ENCODE measurements at places on chromosomes 2 and 18.

DNA sequence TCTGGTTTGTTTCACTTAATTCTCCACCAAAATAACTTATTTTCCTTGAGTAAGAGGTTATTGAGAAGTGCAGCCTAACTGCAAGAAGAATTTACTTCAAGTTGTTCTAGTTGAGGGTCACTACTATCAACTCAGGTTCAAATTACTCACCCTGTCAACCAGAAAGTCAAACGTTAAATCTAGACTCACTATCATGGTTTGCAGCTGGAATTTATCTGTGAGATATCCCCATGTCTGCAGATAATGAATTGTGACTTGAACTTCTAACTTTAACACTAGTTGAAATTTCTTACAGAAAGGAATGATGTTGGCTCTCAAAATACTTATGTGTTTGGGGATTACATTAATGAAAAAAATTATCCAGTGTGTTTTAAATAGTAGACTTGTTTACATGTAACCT, 1145.7 kb upstream of the NXPH2 start:
- no peak for DNase-seq

DNA sequence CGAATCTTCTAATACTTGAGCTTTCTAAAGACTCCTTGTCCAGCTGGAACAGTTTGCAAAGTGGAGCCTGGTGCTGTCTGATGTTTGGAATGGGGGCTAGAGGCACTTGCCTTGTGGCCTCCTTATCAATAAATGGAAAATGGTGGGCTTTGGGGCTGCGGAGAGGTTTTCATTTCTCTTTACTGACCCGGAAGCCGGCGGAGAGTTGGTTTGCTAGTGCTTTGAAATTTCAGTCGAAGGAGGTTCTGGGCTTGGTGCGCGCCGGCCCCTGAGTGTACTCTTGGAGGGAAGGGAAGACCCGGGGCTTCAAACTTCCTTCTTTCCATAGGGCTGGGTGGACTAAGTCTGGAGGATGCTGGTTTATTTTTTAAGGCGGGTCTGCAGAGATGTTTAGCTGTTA, 714 bp downstream of the RPIA start:
- DNase-seq = no peak

DNA sequence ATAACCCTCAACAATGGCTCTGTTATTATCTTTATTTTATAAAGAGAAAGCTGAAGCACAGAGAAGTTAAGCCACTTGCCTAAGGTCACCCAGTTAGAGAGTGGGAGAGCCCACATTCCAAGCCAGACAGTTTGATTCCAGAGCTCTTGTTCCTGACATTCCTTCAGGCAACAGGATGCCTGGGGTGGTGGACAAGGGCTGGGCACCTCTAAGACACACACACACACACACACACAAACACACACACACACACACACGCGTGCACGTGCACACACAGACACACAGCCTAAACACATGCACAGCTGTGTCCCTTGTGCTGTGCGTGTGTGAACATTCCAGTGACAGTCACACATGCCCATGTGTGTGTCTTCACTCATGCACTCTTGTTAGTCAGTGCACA, 26.4 kb downstream of the CELF4 start:
- DNase-seq = no peak

GRCh38 chr18:48834413-48835031, 116.2 kb downstream of the SMAD7 start:
- no peak for DNase-seq

- DNase-seq = no peak
These were observed 106.8 kb upstream of the GALNT5 start for GRCh38 chr2:157150747-157151146.

DNA sequence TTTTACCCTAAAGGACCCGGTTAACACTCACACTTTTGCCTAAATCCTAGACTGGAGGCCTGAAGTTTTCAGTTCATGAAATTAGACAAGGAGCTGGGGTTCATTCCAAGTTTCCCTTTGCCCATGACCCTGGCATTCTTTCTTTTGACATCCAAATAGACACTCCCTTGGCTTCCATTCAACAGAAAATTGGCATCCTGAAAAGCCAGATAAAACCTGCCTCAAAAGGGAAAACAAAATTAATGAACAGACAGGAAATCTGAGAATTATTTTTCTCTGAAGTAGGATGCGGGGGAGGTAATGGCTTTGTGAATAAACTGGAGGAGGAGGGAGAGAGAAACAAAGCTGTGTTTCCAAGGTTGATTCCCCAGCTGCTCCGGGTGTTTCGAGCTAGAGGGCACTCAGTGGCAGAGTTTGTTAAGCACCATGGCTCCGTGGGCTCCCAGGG, 41.0 kb downstream of the SPP2 start:
- no peak for DNase-seq

DNA sequence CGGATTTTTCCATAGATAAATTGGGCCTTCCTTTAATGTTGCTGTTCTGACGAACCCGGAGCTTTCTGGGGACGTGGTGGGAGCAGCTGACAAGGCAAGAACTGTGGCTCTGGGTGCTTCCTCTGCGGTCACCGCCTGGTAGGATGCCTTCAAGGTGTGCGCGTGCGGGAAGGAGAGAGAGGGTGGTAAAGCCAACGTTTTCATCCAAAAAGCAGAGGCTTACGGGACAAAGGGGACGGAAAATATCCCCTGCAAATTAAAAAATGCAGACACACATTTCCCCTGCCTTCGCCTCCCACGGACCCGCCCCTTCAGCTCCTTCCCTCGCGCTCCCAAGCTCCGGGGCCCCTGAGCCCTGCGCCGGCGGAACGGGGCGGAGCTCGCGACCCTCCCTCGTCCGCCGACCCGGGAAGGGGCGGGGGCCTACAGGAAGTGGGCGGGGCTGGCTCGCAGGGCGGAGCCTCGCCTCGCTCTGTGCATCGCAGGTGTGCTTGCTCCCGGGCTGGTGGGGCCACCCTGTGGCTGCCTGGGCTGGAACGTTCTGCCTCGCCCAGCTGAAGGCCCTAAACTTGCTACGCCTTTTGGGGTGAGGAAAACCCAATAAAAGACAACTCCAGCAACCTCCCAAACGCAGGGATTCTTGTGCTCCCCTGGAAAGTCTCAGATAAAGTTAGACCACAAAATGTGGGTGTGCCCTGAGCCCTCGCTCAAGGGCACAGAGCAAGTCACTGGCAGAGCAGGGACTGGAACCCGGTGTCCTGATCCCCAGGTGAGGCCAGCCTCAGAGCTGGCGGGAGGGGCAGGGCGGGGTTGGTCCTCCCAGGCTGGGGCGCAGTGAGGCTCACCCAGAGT, 25.4 kb upstream of the SLC66A3 start:
- peak; percentile 81 for DNase-seq

GRCh38 chr2:44941551-44942234, at the start of gene SIX3:
TSS of gene SIX3 (plus strand) at chr2:44941702. CDS start at chr2:44942105, 403 bp downstream.
- DNase-seq = no peak

DNA sequence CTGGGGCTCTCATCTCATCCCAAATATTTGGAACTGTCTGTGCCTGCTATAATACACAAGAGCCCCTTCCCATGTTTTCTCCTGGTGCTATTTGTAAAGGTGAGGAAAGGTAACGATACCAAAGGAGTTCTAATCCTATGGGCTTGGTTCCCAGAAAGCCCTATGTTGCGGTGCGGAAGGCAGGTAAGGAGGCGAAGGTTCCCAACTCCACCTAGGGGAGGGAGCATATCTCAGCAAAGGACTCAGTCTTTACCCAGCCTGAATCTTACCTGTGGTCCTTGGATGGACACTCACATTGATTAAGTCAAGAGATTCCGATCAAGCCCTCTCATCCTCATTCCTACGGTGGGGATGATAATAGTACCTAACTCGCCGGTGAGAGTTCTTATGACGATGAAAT, 140.1 kb downstream of the BCL2 start:
- DNase-seq = no peak

DNA sequence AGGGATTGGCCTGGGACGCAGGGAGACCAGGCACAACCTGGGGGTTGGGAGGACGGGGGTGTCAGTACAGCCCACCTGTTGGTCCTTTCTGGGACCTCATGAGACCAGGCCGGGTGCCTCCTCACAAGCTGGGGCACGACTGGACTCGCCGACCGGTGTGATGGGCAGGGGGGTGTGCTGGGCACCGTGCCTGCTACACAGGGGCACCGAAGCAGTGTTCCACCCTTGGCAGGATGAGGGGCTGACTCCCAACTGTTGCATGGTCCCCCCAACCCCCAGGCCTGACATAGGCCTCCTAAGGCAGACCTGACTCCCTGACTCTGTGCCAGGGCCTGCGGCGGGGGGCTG, 256.7 kb downstream of the ATAD2B start:
- DNase-seq = no peak

- DNase-seq = no peak
These were observed 19.7 kb downstream of the VIL1 start for GRCh38 chr2:218438596-218438995.

DNA sequence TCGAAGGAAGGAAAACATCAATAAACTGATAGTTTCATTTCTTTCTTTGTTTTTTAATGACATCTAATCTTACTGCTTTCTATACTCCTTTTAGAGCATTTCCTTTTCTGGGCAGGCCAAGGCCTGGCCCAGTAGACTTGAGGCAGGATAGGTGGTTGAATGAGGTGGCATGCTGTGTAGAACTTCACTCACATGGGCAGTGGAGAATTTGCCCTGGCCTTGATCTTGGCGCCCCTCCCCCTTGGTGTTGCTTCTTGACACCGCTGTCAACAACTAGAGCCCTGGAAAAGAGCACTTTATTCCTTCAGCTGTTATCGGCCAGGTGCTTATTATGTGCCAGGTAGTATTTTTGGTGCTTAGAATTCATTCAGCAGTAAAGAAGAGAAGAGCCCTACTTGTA, 37.4 kb downstream of the XRCC5 start:
- DNase-seq = no peak

DNA sequence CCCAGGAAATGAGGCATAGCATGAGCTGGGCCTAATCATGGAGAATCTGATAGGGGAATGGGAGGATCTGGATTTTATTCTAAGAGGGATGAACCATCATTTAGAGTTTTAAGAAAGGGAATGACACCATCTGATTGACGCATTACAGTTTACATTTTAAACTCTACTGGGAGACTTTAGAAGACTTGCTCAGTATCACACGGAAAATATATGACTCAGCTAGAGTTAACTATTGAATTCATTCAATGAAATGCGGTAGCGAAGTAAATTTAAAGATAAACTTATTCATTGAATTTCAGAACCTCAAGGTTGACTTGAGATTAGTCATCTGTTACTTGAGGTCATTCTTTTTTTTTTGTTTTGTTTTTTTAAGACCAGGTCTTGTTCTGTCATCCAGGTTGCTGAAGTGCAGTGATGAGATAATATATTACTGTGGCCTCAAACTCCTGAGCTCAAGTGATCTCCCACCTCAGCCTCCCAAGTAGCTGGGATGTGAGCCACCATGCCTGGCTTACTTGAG, 25.0 kb downstream of the MC4R start:
- no peak for DNase-seq

- no peak for DNase-seq
These were observed 325.2 kb downstream of the CYP26B1 start for GRCh38 chr2:71822463-71822862.

DNA sequence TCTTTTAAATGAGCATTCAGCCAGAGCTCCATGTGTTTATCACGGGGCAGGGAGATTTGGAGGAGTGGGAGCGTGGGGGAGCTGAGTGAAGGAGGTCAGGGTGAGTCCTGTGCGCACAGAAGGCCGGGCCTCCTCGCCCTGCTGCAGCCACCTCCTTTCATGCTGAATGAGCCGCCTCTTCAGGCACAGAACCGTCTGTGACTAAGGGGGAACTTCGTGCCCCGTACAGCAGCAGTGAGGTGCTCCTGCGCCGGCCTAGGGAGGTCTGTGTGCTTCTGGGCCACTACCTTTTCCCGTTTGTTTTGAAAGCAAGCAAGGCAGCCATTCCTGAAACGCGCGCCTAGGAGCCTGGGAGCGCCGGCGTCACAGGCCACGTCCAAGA, 27.1 kb upstream of the ZNF516 start:
- no peak for DNase-seq

GRCh38 chr2:237546876-237547395, 19.4 kb upstream of the PRLH start:
- no peak for DNase-seq

DNA sequence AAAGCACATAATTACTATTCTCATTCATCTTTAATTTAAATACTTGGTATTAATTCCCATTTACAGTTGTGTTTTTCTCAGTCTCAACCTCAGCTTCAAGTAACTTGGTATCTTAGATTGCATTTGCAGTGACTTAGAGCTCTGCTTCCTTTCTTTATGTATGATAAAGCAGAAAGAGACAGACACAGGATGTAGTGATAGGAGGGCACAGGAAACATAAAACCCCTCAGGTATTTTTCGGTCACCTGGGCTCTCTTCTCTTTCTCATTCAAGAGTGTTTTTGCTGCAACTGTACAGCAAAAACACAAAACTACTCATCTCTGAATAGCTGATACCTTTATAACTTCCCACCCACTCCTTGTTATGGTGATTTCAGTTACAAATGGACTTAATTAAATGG, 83.1 kb downstream of the KCTD18 start:
- DNase-seq = no peak

DNA sequence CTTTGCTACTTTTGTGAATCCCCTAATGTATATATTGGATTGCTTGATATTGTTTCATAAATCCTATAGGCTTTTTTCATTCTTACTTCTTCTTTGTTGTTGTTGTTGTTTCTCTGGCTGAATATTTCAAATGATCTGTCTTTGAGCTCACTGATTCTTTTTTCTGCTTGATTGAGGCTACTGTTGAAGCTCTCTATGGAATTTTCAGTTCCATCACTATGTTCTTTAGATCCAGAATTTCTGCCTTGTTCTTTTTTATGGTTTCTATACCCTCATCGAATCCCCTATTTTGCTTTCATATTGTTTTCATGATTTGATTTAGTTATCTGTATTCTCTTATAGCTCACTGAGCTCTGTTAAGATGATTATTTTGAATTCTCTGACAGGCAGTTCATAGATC, 24.6 kb upstream of the RASGRP3 start:
- DNase-seq = no peak

- no peak for DNase-seq
These were observed 42.9 kb downstream of the ARID5A start for GRCh38 chr2:96579422-96579821.

DNA sequence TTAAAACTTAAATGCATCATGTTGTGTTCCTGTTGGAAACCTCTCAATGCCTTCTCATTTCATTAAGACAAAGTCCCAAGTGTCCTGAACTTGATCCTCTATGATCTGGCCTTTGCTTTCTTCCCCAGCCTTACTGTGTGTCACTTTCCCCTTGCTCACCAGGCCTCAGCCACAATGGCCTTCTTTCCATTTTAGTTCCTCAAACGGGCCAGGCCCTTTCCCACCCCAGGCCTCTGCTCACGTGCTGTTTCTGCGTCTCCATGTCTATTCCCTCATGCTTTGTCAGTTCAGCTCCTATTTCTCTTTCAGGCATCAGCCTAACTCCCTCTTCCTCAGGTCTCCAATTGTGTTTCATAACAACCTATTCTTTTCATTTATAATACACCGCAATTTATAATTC, 19.5 kb downstream of the CXCR4 start:
- DNase-seq = no peak

- DNase-seq = no peak
These were observed 273.7 kb downstream of the TWIST2 start for GRCh38 chr2:239121600-239122012.
